ENCODE measurements at places on chromosomes 6 and 20. TPM values are rescaled to one million over a fixed set of nuclear protein-coding genes. Genes with fewer than 3 reads are reported as not detected.

- H3K27me3 ChIP-seq = no peaks in the 10 kb centered on the region
- H3K27ac ChIP-seq = no peak overlapping the region
- DNase-seq = no peak
- H3K4me1 ChIP-seq = peaks cover 7% of the 10 kb centered on the region
- H3K36me3 ChIP-seq = no peaks in the 10 kb centered on the region
Measured at GRCh38 chr6:140486450-140487361, 1112.3 kb upstream of the CITED2 start.

DNA sequence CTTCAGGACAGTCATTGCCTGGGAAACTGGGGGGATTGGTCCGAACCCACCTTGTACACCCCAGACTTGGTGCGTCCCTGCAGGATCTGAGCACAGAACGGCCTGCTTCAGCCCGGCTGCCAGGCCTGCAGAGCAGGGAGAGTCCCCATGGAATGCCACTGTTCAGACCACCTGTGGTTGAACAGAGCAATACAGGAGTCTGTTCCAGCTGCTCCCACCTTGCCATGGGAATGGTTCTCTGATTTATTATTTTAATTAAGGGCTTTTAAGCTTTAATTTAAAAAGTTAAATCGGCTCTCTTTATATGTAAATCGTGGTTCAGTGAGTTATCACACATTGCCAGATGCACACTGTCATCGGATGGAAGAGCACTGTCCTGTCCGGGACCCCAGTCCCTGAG is 310.4 kb downstream of the CDH4 start:
- H3K4me3 ChIP-seq = no peak overlapping the region
- no peaks in the 10 kb centered on the region for H3K36me3 ChIP-seq
- no peak for DNase-seq
- no peak overlapping the region for H3K27ac ChIP-seq
- H3K4me1 ChIP-seq = no peaks in the 10 kb centered on the region
- no peaks in the 10 kb centered on the region for H3K27me3 ChIP-seq

The RNF182 gene
- 1.6 TPM for total RNA-seq

- H3K27ac ChIP-seq = no peak overlapping the region
- no peak overlapping the region for H3K4me3 ChIP-seq
- DNase-seq = no peak
- no peaks in the 10 kb centered on the region for H3K36me3 ChIP-seq
Measured at GRCh38 chr20:35311409-35311808, 19.2 kb upstream of the FAM83C start.

The NTSR1 gene
- total RNA-seq = 0.67 TPM

The TSHZ2 gene
- total RNA-seq = 15.3 TPM

- no peaks in the 10 kb centered on the region for H3K27me3 ChIP-seq
- no peak overlapping the region for H3K4me3 ChIP-seq
Measured at GRCh38 chr6:25359191-25359861, 80.2 kb downstream of the CARMIL1 start.

Data from thyroid gland (tissue), 4 donors.